Hepatocyte (in vitro differentiated cells): ENCODE measurements at places on chromosomes 2 and 18.
A peak's percentile ranks its signal among the peaks of the same experiment; 100 is the strongest.

GRCh38 chr2:191184457-191184856, 33.7 kb upstream of the STAT4 start:
- DNase-seq: no peak

DNA sequence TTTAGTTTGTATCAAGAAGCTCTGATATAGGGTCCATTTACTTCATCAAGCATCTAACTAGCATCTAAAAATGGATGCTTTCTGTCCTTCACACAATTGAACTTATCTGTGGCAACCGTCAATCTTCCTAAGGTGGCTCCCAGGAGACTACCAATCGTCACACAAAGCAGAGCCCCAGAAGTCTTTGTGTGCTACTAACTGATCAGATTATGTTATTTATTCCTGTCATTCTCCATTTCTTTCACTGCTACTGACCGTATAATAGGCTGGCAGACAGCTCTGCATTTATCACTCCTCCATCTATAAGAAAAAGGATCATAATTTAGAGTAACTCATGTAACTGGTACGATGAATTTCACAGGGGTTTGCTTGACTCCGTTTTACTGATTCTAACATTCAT, 585.0 kb upstream of the NXPH2 start:
- no peak for DNase-seq

- DNase-seq: peak; percentile 76
These were observed 45.1 kb downstream of the SLC9A2 start for GRCh38 chr2:102664471-102664909.

DNA sequence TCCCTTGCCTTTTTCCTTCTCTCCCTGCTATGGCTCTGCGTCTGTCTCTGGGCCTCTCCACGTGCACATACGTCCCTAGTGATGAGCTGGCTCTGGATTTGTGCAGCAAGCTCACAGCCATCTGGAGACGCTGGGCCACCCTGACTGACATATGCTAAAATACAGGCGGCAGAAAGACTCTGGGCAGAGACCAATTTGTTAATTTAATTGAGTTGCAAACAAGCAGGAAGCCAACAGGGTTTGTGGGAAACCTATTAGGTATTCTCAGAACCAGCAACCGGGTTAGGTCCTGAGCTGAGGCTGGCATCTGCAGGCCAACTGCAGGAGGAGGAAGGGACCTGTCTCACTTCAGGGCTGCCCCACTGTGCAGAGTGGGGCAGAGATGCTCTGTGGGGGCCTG, 53.5 kb upstream of the SMAD2 start:
- no peak for DNase-seq

GRCh38 chr18:12500986-12501385, 93.3 kb downstream of the PRELID3A start:
- no peak for DNase-seq

DNA sequence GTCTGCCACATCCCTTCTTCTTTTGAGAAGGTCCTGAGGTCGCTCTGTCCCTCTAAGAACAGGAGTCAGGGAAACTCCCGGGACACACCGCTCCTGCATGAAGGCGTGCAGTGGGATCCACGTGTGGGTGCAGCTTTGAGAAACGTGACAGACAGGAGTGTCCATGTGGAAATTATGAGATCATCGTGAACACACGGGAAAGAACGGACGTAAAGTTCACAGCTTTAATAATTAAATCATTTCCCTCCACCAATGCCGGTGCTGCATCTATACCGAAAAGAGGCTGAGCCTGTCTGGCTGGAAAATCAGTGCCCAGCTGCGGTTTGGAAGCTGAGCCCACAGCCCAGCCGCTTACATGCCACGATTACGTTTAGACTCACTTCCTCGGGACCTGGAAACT, 372.4 kb upstream of the SALL3 start:
- DNase-seq: no peak

DNA sequence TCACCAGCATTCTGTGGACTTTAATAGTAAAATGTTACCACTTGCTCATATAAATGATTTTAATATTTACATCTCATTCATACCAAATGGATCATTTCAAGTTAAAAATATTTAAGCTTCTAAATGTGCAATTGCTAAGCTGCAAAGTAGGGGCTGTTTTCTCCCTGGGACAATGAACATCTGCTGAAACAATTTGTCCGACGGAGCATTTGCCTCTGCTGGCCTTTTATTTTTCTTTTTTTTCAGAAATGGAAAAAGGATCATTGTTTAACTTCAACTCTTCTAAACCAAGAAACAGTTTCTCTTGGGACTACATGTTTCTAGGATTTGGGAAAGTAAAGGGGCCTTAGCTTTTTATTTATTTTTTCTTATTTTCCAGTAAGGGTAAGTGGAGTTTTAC, 43.8 kb upstream of the ITPRID2 start:
- DNase-seq: no peak

- peak; percentile 68 for DNase-seq
These were observed 525.6 kb downstream of the MBD2 start for GRCh38 chr18:53698907-53699306.

DNA sequence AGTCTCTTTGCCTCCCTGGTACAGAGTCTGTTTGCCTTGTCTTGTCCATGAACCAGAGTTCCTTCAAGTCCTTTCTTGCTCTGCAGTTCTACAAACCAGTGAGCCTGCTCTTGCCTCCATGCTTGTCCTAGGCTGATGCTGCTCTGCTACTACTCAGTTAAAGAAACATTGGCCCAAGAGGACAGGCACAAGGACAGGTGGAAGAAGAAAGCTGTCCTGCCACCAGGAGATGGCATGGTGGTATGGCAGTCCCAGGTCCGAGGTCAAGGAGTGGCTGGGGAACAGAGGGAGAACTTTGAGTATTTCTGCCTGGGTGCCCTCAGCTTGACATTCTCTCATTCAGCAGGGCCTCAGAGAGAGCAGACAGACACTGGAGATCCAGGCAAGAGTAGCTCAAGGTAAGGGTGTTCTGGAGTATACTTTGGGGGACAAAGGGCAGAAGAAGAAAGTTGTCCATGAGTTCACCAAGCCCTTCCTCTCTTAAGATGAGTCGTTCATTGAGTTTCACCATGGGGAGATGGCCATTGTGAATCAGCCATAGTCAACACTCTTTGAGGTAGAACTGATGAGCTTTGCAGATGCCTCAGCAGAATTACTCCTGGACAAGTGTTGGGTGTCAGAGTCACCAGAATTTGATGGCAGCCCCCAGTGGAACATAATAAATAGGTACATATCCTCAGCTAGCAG, 20.4 kb downstream of the TTC32 start:
- DNase-seq: no peak

DNA sequence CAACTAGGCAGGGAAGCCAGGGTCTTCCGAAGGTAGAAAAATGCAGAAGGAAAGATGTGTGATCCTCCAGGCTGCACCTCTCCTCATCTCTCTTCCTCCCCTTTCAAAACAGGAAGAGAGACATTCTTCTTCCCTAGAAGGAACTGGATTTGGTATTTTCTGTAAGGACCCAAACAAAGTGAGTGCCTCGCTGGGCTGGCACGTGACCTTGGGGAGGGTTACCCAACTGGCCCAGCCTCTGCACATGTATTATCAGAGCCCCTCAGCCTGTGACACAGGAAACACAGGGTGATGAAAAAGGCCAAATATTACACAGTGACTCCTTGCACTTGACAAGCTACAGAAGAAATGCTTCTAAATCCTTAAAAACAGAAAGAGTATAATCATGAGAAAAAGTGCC, 2.3 kb downstream of the HJURP start:
- no peak for DNase-seq

DNA sequence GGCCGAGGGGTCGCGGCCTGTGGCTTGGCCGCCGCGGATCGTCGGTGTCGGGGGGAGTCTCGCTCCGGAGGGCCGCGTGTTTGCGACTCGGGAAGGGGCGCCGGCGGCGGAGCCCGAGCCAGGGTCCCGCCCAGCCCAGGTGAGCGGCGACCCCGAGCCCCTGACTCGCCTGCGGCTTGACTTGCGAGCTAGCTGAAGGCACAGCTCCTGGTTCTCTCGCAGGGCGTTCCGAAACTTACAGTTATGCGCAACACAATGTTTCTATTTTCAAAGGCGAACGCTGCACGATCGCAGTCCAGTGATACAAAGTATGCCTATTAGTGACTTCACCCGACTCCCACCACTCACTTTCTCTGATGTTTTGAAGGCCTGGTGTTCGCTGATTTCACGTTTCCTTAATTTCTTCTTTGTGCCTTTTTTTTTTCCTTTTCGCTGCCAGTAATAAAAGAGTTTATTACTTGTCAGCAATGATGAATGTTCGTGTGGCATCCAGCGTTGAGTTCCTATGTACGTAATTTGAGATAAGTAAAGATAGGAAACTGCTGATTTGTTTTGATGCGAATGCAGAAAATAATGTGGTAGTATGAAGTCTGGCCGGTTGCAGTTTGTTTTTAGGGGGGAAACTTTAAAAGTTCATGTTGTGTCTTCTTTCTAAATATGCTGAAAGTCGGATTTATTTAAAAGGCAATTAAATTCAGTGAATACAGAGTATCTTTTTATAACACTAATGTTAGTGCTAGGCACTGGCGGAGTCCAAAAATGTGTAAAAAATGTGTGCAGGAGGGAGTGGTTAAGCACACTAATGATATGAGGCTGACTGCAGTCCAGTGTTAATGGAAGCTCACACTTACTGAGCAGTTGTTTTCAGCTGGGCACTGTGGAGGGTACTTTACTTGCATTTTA, 706 bp downstream of the UBXN2A start:
- DNase-seq: peak; percentile 59

GRCh38 chr2:199128476-199129229, 329.1 kb downstream of the SATB2 start:
- DNase-seq: no peak

- DNase-seq: peak; percentile 54
These were observed 495 bp upstream of the GULP1 start for GRCh38 chr2:188291142-188291616.

- DNase-seq: no peak
These were observed 2.5 kb downstream of the CYP1B1 start for GRCh38 chr2:38073211-38074057.

GRCh38 chr2:42868874-42869273, 76.5 kb upstream of the HAAO start:
- DNase-seq: no peak

- no peak for DNase-seq
These were observed 87.6 kb upstream of the TEX51 start for GRCh38 chr2:126811101-126811500.

GRCh38 chr2:190781604-190782198, 98.9 kb upstream of the GLS start:
- peak; percentile 78 for DNase-seq

- no peak for DNase-seq
These were observed 290.8 kb upstream of the TANK start for GRCh38 chr2:160869411-160869810.

- no peak for DNase-seq
These were observed 71.9 kb upstream of the SLC16A14 start for GRCh38 chr2:230140667-230141066.

DNA sequence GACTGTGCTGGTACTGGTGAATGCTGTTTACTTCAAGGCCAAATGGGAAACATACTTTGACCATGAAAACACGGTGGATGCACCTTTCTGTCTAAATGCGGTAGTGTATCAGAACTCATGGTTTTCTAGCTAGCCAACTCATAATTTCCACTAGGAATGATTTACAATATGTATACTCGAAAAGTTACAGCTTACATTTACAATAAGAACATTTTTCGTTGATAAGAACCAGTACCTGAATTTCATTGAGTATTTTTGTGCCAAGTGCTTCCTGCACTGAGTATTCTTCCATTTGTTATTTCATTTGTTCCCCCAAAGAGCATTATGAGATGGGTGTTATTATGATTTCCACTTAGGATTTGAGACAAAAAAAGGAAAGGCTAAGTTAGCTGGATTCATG, 21.9 kb downstream of the SERPINB12 start:
- DNase-seq: no peak
